Amniotic epithelial cell (primary cell): ENCODE measurements at places on chromosomes 2 and 18.

- DNase-seq, result peak; percentile 87
Measured at GRCh38 chr2:9975328-9975727, 23.8 kb downstream of the GRHL1 start.

DNA sequence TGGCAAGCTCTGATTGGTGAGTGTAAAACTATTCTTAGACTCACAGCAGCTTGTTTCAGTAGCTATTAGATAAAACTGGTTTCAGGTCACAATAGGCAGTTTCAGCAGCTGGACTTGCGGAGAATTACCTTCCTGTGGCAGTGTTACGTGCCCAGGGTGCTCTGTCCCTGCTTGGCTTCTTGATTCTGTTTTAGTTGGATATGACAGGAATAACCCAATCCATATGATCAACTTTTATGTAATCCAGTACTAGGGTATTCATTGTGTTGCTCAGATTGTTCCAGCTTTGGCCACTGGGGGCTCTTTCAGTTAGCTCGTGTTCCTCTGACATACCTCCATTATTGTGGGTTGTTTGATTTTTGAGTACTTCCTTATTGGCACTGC, 43.1 kb downstream of the INPP4A start:
- DNase-seq, result no peak

DNA sequence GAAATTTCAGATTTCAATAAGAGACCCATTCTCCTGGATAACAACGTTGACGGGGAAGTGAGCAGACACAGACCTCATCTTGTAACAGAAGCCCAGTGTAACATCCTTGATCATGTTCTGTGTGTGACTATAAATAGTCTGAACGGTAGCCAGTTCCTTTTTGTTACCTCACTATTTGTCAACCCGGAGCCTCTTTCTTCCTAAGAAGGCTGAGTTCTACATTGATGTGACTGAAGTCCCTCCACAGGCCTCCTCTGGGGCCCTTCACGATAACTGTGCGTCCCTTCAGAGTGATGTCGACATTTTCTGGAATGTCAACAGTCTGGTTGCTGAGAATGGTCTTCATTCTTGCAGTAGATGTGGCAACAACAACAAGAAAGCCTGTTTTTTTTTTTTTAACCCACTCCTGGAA, 6.3 kb upstream of the PLEKHM3 start:
- peak; percentile 70 for DNase-seq

- DNase-seq, result no peak
Measured at GRCh38 chr18:5106730-5107129, 90.3 kb downstream of the AKAIN1 start.

DNA sequence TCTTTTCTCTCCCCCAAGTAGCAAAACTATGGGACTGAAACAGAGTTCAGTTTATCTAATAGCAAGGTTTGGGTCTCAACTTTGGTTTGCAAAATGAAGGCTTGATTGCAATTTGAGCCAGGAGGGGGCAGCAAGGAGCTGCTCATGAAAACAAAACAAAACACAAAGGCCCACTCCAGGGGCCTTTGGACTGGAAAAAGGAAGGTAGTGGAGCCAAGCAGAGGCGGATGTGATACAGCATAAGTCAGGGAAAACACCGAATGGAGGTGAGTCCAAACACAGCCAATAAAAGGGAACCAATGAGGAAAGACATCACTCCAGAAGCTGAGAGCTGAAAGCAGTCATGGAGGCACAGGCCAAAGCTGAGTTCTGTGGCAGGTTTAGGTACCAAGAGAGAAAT, 799.7 kb upstream of the ACVR2A start:
- peak; percentile 55 for DNase-seq

- DNase-seq, result no peak
Measured at GRCh38 chr2:69214898-69215297, 172.1 kb downstream of the GFPT1 start.

- no peak for DNase-seq
Measured at GRCh38 chr2:114128263-114128662, 238.4 kb downstream of the ACTR3 start.

DNA sequence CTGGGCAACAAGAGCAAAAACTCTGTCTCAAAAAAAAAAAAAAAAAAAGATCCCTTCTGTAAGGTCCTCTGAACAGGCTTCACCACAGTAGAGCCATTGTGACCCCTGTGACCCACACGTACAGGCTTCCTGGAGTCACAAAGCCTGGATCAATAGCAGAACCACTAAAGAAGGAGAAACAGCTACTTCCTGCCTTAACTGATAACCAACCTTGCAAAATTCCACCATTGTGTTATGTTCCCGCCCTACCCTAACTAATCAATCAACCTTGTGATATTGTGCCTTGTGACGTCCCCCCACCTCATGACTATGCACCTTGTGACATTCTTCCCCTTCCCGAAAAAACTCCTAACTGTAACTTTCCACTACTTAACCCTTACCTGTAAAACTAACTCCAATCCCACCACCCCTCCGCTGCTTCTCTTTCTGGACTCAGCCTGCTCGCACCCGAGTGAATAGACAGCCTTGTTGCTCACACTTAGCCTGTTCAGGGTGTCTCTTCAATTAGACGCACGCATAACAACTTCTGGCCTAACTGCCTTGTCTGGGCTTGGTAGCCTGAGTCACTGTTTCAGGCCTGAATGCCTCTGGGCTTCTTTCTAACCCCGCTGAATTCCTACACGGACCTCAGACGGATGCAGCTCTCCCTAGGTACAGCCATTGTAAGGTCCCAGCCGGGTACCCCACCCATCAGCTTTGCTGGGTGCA, 13.9 kb downstream of the SCYGR8 start:
- DNase-seq, result no peak

- no peak for DNase-seq
Measured at GRCh38 chr2:221758076-221758475, 186.0 kb upstream of the EPHA4 start.

DNA sequence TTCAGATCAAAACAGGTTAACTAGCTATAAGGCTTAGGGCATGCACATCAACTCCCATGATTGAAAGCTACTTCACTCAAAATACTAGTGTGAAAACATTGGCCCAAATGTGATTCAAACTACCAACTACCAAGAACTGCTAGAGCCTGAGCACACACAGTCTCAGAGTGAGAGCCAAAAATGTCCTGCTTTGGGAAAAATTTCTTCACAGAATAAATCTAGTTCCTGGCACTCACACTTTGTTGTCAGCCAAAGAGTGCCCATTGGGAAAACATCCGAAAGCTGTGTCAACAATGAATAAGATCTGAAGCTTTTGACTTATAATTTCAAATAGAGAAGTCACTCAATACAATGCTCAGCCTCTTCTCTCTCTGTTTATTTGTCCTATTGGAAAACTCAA, 182.7 kb downstream of the LRATD1 start:
- DNase-seq, result no peak

- DNase-seq, result no peak
Measured at GRCh38 chr18:64095056-64095455, 53.8 kb downstream of the LINC00305 start.

GRCh38 chr18:3513481-3513880, 63.5 kb downstream of the TGIF1 start:
- peak; percentile 46 for DNase-seq

DNA sequence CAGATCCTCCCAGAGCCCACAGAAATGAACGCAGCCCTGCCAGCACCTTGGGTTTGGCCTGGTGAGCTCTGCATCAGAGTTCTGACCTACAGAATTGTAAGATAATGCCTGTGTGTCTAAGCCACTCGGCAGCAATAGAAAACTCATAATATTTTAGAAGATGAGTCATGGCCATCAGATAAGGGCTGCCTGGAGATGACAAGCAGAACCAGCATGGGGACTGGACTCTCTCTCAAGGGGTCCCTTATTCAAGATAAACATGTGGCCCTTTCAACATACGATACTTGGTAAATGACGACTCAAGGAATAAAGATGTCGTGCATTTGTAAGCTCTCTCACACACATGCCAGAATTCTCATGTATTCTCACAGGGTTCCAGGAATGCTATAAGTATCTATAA, 8.5 kb upstream of the AGAP1 start:
- DNase-seq, result no peak

DNA sequence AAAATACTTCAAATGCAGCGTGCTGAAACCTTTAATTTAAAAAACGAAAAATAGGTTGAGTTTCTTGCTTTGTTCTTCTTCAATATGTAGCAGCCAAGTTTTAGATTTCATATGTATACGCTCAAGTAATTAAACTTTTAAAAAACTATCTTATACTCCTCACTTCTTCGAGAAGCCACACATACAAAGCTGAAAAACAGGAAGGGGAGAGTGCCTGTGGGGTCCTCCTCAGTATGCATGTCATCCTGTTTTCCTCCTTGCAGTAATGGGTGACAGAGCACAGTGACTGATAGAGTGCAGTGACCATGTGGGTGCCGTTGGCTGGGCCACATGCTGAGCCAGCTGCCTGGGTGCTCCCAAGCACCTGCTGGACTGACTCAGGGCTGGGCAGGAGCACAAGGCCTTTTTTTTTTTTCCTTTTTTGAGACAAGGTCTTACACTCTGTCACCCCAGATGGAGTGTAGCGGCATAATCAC, 33.3 kb downstream of the UXS1 start:
- DNase-seq, result no peak

- no peak for DNase-seq
Measured at GRCh38 chr2:136116813-136117390, 1.0 kb downstream of the CXCR4 start.

GRCh38 chr18:59139291-59139614, 431 bp upstream of the SEC11C start:
- peak; percentile 85 for DNase-seq

- peak; percentile 64 for DNase-seq
Measured at GRCh38 chr2:223464071-223464470, 138.1 kb downstream of the SCG2 start.

DNA sequence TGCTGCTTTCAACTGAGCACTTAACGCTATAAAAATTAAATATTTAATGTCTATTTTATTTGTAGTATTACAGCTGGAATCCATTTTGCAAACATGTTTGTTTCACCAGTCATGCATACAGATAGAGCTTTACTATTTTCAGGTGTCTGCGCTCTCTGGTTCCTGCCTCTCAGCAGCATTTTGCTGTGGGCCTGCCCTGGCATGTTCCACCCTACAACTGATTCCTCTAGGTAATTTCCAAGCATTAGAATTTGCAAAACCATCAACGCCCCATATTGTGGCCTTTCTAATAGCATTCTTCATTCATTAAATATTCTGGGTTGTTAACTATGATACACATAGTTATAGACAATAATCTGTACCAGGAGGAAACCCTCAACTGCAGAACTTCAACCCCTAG, 266.4 kb upstream of the DLGAP1 start:
- DNase-seq, result no peak

DNA sequence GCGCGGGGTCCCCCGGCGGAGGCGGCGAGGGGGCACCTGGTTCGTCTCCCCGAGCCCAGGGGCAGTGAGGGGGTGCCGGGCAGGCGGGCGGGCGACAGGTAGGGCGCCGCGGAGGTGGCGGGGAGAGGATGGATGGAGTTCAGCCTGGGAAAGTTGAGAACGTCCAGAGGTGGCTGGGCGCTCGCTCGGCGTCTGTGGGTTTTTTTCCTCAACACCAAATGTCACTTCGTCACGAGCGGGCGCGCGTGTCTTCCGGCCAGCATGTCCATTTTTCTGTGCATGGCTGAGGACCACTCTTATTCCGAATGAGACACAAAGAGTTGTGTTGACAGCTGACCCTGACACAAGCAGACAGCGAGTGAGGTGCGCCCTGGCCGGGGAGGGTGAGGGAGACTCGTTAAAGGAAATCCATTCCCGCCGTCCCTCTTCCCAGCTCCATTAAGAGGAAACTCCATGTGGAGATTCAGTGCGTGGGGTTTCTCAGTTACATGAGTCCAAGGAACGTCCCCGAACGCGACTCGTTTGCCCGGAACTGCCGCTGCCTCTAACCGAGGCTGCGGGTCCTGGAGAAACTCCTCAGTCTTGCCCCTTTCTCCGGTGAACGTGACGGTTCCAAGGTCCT, 859 bp downstream of the GREB1L start:
- DNase-seq, result no peak

DNA sequence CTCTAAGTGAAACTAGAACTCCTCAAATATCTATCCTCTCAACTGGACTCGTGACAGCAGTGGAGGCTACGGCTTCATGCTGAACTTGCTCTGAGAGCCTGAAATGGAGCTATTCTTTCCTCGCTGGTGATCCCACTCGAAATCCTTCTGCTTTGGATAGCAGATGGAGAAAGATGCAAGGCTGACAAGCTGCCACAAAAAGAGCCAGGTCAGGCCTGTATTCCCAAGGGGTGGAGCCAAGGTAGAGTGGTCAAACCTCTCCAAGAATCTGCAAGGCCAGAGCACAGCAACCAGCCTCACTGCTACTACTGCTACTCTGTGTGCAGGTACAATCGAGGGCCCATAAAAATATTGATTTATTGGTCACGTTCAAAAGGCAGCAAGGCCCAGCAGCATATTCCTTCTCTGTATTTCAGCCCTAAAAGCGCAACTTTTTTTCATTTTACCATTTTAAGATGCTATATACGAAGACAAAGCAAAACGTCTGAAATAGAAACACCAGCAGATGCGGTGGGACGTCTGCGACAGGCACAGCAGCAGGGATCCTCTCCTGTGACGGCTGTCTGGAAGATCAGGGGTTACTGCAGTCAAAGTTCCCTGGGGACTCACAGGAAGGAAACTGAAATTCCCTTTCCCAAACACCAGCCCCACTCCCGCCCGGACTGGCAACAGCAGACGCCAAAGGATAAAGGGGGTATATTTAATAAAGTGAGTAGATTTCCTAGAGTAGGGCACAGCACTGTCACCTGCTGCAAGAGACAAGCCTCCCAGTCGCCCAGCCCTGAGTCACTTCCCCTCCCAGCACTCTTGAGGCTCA, 2.4 kb downstream of the SPRED2 start:
- DNase-seq, result no peak

DNA sequence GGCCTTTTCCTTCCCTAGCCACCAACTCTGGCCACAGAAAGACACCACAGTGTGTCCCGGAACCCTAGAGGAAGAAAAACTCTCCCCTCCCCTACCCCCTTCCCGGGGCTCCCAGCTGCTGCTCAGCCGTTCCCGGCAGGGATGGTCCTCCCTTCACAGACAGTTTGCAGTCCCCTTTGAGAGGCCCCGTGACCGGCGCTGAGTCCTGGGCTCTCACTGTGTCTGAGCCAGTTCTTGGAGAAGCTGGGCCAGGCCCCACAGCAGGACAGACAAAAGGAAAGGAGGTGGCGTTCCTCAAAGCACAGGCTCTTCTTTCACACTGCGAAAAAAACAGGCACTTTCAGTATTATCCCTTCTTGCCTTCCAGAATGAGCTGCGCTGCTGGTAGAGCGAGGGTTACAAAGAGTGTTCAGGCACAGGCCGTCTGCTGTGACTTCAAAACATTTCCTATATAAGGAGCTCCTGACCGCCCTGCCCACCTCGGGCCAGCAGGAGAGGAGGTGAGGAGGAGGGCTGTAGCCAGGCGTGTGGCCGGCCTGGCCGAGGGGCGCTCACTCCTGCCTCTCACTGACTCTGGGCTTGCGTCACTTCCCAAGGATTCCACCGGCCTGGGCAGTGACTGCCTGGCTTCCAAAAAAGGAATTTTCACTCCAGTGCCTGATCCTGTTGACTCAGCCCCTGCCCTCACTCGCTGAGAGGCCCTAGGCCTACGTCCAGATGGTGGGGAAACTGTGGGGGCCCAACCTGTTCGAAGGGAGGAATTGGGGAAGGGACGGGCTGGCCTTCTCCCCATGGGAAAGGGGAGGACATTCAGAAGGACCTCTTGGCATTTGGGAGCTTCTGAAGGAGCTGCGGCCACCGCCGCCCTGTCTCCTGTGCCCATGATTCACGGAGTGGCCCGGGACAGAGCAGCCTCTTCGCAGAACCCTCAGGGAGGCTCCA, 24.9 kb downstream of the CIDEA start:
- peak; percentile 97 for DNase-seq

- no peak for DNase-seq
Measured at GRCh38 chr2:20673686-20674308, 6.9 kb downstream of the GDF7 start.

GRCh38 chr2:238667639-238668038, 180.2 kb upstream of the TWIST2 start:
- DNase-seq, result no peak

- no peak for DNase-seq
Measured at GRCh38 chr2:182573553-182573952, 142.5 kb upstream of the DNAJC10 start.
